ENCODE measurements at places on chromosomes 5 and 9. TPM values are rescaled to one million over a fixed set of nuclear protein-coding genes. Genes with fewer than 3 reads are reported as not detected.

The TLX3 gene
- total RNA-seq: not detected

The WWC1 gene
- 15.5 TPM for total RNA-seq

The DDX4 gene
- not detected for total RNA-seq

The FCHO2 gene
- total RNA-seq: 7.0 TPM

DNA sequence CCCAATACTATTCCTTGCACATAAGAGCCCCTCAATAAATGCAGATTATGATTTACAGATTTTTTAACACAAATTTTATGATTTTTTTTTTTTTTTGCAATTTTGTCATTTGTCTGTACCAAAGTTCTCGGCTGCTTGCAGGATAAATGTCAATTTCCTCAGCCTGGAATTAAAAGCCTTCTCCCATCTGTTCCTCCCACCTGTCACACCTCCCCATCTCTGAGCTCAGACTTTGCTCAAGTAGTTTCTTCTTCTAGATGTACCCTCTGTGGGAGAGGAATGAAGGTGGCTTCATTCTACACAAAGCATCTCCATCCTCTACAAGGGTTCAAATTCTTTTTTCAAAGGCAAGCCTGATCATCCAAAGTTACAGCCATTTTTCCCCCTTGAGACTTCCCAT is 153.7 kb upstream of the GRAMD2B start:
- no peak for DNase-seq

DNA sequence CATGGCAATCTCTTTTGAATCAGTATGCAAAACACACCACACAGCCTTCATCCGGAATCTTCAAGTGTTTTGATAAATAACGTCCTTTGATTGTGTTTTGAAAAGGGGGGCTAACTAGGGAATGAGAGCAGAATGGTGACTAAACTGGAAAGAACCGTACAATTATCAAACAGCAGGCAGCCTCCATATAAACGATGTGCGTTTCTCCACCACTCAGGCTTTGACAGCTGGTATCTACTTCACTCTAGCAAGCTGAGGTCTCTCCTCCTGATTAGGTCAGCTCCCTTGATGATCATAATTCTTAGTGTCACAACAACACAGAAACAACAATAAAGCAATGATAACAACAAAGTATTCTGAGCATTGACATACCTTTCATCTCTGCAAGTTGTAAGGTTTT is 465.9 kb downstream of the TUSC1 start:
- DNase-seq: no peak

GRCh38 chr9:131053896-131054295 is 42.4 kb upstream of the AIF1L start:
- no peak for DNase-seq
